Stimulated activated CD4-positive, alpha-beta T cell treated with anti-CD3 and anti-CD28 coated beads, Interleukin-15, amount 100 ng/mL, for 24 hours (primary cell): ENCODE measurements at places on chromosomes 5 and 9.

- DNase-seq = no peak
Measured at GRCh38 chr9:116087246-116087645, 66.3 kb upstream of the PAPPA start.

DNA sequence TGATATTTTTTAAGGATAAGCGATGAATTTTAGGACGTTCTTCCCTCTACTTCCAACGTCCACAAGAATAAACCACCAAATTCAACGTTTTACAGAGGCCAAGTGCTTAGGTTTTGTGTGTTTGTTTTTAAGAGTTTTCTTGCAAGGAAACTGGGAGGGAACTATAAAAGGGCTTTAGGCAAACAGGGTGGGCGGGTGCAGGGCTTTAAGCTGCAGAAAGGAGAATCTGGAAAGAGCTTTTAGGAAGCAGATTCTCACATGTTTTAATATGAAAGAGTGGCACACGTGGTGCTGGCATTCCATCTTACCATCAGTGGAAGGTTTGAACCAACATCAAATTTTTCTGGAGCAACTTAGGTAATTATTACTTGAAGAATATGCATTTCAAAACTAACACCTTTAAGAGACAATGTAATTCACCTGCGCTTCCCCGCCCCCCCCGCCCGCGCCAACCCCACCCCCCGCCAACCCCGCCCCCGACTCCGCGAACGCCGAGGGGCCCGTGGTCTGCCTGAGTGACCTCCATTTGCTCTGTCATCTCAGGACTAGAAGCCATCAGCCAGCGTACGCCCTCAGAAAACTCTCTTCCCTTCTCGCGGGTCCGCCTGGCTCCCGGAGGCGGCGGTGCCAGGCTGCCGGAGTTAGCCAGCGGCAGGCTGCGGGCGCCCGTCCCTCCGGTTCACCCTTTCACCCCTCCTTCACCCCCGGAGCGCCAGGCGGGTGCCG lies 911 bp upstream of the PIK3R1 start:
- no peak for DNase-seq

DNA sequence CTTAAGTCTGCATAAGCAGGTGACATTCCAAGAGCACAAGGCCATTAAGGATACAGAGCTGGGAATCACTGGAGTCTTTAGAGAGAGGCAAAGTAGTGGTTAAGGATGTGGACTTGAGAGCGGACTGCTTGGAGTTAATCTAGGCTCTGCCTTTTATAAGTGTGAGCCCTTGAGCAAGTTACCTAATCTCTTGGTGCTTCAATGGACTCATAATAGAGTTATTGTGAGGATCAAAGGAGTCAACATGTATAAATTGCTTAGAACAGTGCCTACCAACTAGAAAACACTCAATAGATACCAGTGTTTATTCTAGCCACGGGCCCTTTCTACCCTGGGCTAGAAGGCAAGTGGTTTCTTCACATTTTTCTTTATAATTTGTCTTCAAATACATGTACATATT lies 819.4 kb downstream of the NR2F1-AS1 start:
- no peak for DNase-seq

- no peak for DNase-seq
Measured at GRCh38 chr5:107104040-107104995, 566.4 kb downstream of the EFNA5 start.

- no peak for DNase-seq
Measured at GRCh38 chr9:97406620-97407177, 5.2 kb upstream of the TDRD7 start.

GRCh38 chr9:94817291-94818177 lies 91.0 kb downstream of the AOPEP start:
- no peak for DNase-seq

DNA sequence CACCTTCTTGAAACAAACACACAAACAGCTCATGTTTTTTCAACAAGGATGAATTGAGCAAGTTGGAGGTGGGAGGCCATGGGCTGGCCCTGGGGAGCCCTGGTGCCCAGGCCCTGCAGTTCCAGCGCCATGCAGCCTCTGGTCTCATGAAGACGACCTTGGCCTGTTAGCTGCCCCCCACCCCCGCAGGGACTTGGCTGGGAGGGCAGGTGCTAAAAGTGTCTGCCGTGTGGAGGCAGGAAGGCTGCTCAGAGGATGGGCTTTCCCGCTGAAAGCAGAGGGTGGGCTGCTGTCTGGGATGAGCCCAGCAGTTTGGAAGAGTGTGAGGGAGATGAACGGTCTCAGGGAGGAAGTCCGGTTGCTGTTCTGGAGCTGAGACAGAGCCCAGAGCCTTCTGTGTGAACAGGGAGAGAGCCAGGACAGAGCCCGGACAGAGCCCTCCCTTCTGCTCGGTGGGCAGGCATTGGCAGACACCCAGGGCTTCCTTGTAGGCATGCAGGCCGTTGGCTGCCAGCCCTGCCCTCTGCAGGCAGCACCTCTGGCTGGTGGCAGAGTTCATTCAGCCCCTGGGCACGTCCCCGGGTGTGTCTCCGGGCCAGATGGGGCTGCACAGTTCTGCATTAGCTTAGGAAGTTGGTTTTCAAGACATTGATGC lies 18.7 kb downstream of the ROPN1L start:
- DNase-seq = no peak

DNA sequence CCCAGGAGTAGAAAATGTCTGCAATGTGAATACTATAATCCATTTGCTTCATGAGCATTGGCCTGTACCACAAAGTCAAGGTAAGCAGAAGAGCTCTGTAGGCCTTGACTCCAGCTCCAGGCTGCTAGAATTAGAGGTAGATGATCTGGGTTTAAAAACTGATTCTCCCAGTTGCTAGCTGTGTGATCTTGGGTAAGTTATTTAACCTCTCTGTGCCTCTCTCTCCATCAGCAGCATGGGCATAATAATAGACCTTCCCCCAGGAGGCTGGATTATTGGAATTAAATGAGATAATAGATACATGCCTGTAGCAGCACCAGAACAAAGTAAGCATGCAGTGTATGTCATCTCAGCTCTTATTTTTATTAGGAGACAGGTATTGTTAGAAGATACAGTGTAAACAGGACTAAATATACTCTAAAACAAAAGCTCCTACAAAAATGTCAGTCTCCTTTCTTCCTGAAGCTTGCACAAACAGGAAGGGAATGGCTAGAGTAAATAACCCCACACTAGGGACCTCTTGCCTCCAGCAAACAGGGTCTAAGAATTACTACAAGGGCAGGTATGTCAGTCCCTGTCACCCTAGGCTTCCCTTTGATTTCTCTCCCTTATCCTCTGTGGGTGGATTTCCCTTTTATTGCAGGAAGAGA lies 57.5 kb downstream of the PSAT1 start:
- DNase-seq = no peak

- DNase-seq = no peak
Measured at GRCh38 chr9:136023410-136024225, 62.4 kb upstream of the UBAC1 start.

- no peak for DNase-seq
Measured at GRCh38 chr5:42888771-42889170, 77.1 kb upstream of the SELENOP start.

- no peak for DNase-seq
Measured at GRCh38 chr9:21558615-21559401, 76.7 kb upstream of the IFNE start.

- DNase-seq = no peak
Measured at GRCh38 chr5:113302120-113302519, 132.7 kb downstream of the TSSK1B start.

GRCh38 chr5:133933169-133933509 lies 35.3 kb downstream of the C5orf15 start:
- no peak for DNase-seq

GRCh38 chr5:54653956-54654614 lies 136.5 kb downstream of the SNX18 start:
- no peak for DNase-seq

DNA sequence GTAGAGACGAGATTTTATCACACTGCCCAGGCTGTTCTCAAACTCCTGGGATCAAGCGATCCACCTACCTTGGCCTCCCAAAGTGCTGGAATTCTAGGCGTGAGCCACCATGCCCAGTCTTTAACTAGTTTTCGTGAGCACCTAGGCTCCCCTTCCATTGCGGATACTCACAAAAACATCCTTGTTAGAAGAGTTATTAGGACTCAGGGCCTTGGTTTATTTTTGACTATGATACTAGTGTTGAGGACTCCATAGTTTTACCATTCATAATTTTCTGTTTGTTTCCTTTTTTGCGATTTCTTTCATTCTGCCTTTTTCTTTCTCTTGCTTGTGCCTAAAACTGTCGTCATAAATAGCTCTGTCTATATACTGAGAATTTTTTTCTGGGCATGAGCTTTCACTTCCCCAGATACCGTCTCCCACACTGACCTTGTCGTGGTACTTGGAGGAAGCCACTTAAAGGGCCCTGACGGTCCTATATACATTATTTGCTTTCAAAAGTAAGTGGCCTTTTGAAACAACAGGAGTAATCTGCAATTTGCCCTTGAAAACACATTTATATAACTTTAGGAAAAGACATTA lies 5.2 kb downstream of the F2R start:
- DNase-seq = no peak

DNA sequence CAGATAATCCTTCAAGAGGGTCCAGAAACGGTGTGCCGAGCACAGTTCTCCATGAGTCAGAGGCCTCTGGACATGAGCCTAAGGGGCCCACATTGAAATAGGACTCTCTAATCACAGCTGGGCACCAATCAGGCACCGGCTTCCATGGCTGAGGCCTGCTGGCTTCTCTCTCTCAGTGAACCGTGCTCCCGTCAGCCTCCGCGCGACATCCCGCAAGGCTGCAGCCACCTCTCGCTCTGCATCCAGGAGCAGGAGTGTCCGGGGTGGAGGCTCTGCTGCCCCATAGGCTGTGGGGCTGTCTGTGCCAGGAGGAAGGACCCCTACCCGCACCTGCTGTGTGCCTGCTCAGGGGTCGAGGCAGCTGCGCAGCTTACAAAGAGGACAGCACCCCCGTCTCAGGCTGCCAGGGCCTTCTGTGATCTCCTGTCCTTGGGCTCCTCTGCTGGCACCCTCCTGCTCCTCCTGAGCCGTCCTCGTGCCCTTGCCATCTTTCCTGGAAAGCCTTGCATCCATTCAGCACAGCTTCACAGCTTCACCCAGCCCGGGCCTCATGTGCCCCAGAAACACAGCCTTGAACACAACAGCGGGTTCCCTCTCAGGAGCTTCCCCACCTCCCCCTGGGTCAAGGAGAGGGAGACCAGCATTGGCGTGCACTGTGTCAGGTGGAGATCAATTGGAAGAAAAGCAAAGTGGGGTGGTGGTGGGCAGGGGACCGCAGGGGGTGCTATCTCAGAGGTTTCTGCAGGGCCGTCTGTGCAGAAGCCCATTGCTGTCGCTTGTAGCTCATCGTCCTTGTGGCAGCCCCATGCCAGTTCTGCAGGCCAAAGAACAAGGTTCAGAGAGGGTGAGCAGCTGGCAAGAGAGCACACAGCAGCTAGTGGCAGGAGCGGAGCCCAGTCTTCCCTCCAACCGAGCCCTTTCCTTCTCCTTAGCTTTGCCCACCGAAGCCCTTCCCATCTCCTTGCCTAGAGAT lies 22.8 kb upstream of the FCN1 start:
- DNase-seq = no peak

GRCh38 chr5:164545507-164545906 lies 1040.1 kb downstream of the MAT2B start:
- DNase-seq = no peak

DNA sequence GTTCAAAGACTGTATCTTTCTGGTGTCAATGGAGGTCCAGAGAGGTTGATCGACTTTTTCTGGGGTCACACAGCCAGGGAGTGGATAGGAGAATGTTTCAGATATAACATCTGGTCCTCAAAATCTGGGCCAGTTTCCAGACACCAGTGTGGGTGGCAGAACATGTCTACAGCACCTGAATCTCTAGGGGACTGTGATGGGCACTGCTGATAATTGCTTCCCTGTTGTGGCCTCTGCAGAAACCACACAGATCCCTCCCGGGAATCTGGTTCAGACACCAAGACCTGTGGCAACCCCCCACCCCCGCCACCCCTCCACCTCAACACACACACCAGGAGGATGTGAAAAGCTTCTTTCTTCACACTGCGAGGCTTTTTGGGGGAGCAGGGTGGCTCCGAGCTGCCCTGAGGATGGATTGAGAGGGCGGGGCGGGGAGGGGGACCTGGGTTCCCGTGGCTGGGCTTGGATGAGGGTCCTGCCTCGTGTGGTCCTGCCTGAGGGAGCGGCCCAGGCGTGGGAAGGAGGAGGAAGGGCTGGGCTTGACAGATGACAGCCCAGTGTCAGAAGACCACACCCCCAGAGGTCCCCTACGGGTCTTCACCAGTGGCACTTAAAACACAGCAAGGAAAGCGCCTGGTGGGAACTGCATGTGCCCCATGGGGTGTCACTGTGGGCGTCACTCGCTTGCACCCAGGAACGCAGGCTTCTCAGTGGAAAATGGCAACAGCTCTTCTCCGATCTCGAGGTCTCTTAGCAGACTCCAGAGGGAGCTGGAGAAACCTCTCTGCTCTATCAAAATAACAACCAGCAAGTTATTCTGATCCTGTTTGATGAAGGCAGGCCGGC lies 55.2 kb downstream of the TRIP13 start:
- DNase-seq = no peak

DNA sequence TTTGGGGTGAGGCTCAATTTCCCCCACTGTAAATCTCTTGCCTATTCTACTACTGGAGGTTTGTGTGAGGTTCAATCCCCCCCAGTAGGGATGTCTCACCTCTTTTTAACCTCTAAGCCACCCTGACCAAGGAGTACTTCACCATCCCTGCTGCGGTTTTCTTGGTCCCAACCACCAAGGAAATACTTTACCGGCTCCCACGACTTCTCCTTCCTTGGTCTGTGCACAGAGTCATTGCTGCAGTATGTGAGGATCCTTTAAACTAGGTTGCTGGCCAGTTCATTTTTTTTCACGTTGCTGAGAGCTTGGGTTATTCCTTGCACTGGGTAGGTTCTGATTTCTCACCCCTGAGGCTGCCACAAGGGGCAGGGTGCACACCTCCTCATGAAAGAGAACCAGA lies 22.5 kb upstream of the HMGCS1 start:
- DNase-seq = no peak

GRCh38 chr9:69192214-69192613 lies 18.1 kb downstream of the TJP2 start:
- no peak for DNase-seq

DNA sequence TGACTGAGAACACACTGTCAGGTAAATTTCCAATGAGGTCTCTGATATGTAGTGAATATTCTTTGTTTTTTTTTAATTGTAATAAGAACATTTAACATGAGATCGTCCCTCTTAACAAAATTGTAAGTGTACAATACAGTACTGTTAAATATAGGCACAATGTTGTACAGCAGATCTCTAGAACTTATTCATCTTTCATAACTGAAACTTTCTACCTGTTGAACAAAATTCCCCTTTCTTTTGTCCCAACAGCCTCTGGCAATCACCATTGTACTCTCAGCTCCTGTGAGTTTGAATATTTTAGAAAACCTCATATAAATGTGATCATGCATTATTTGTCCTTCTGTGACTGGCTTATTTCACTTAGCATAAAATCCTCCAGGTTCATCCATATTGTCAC lies 10.6 kb upstream of the PRLR start:
- DNase-seq = no peak

DNA sequence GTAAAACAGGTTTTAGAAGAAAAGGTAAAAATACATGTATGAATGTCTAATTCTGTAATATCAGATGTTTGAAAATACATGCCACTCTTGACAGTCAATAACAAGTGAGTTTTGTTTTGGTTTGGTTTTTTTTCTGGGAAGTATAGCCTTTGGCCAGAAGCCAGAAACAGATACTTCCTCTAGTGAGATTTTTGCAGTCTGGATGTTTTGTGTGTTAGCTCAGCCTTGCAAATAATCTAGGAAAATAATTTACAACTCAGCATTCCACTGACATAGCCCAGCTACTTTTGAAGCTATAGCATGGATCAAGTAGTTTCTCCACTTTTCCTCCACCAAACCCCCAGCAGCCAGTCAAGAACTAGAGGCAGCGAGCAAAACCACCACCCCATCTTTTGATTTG lies 56.7 kb downstream of the SLC1A1 start:
- no peak for DNase-seq
